D721Med (cell line): ENCODE measurements at places on chromosomes 4 and X.

DNA sequence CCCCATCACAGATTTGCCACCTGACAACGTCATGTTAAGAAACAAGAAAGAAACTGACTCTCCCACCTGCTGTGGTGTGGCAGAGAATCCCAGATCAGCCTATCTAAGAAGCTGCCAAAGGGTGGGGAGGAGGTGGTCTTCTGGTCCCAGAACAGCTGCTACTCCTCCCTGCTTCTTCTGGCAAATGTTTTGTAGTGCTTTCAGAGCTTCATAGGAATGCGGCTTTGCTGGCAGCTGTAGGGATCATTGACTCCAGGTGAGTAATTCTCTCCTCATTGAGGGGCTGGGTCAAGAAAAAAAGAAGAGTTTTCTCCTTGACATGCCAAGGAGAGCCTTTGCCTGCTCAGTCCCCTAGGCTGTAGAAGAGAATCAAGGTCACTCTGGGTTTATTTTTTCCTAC, 23.3 kb downstream of the NRK start:
- no peak for DNase-seq

DNA sequence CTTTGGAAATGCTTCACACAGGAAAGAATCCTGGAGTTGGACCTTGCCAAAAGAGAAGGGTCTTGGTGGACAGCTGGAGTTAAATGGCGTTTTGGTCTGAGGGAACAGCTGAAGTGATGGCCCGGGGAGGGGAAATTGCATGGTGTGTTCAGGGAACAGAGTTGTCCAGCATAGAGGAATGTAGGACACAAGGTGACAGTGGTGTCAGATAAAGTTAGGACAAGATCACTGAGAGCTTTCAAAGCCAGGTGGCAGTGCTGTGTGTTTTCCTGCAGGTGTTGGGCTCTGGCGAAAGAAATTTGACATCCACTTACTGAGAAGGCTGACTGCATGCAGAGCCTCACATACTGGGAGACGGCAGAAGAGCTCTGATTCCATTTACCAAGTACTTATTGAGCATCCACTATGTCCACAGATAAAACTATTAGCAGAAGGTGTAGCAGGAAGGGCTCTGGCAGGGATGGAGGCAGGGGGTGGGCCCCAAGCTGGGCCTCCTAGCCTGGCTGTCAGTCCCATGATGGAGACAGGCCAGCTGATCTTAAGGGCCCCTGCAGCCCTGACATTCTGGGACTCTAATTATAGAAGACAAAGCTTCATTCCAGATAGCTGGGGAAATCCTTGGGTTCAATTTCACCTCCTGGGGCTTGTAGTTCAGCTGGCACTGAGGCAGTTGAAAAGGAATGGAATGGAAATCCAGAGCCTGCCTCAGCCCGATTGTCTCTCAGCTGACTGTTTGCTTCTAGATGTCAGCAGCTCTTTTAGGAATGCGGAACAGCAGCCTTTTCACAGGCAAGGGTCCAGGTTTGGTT, 150.2 kb upstream of the MAMLD1 start:
- DNase-seq: no peak

GRCh38 chr4:77920371-77920770, 57.7 kb downstream of the MRPL1 start:
- no peak for DNase-seq

- DNase-seq: no peak
Measured at GRCh38 chrX:51487960-51488267, 8.5 kb downstream of the NUDT11 start.

GRCh38 chrX:39156051-39156450, 354.8 kb downstream of the MID1IP1 start:
- no peak for DNase-seq

DNA sequence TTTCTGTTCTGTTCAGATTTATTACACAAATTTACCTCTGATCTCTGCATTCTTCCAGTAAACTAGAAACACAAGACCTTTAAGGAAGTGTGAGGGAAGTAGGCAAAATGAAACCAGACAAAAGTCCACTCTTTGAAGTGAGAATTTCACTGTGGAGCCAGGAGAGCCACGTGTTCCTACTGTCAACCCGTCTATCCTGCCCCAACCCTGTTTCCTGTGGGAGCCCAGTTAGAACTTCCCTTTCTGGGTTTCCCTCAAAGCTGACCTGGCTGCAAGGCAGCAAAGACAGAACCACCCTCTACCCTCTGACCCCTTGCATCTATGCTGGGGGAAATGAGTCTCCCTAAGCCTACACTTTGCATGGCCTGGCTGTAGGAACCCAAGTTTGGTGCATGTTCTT, 40.0 kb downstream of the TMEM144 start:
- no peak for DNase-seq

GRCh38 chr4:159290321-159291030, 187.6 kb downstream of the RAPGEF2 start:
- DNase-seq: no peak

- no peak for DNase-seq
Measured at GRCh38 chr4:929096-929765, 2.9 kb downstream of the GAK start.

DNA sequence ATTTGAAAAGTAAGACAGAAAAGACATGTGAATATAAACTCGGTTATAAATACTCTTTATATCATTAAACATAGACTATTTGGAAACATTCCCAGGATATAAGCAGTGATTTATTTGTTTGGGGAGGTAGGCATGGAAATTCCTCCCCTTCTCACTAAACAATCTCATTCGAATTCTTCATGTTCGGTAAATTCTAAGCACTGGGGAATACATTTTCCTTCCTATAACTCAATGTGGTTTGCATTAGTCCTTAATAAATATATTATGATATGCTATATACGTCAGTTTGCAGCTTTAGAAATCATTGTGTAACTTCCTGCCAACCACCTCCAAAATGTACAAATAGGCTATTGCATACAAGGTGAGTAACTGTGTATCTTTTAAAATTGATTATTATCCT, 99.6 kb downstream of the UGT8 start:
- no peak for DNase-seq

GRCh38 chr4:813900-814299, 12.0 kb downstream of the CPLX1 start:
- no peak for DNase-seq

GRCh38 chr4:177671845-177672244, 229.6 kb upstream of the AGA start:
- no peak for DNase-seq

DNA sequence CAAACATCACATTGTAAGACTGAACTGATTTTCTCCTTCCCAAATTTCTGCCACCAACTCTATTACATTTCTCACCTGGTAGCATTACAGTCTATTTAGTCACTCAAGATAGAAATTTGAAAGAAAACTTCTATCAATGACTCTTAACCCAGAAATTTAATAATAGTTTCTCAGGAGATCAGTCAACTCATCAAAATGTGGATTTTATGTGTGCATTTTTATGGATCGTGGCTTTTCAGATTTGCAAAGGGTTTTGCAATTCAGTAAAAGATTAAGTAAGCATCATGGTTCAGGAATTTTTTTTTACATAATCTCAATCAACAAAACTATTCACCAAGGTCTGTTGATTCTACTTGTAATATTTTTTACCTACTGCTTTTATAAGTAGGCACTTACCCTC, 111.1 kb downstream of the CFAP299 start:
- no peak for DNase-seq

GRCh38 chr4:150972592-150972991, 42.5 kb downstream of the LRBA start:
- DNase-seq: no peak

DNA sequence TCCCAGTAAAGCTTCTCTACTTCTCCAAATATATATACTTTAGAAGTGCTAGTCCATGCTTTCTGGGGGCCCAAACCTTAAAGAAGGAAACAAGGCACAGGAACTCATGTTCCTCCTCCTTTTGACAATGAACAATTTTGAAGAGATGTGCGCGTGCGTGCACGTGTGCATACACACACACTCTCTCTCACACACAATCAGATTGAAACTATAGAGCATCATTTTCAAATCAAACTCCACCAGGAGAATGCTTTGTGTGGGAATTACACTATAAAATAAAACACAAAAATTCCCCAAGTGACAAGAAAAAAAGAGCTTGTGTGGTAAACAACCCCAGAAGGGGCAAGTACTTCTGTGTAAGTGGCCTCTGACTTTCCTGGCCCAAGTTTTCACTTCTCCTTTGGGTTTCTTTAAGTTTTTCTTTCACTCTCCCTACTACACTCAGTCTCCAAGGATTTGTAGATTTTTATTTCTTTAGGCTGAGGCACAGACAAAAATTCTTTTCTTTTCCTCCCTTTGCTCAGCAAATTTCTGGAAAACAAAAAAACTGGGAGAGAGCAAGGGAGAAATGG, 46.6 kb upstream of the SHISA3 start:
- no peak for DNase-seq

GRCh38 chrX:1386338-1387127, 5.4 kb downstream of the SLC25A6 start:
- no peak for DNase-seq

DNA sequence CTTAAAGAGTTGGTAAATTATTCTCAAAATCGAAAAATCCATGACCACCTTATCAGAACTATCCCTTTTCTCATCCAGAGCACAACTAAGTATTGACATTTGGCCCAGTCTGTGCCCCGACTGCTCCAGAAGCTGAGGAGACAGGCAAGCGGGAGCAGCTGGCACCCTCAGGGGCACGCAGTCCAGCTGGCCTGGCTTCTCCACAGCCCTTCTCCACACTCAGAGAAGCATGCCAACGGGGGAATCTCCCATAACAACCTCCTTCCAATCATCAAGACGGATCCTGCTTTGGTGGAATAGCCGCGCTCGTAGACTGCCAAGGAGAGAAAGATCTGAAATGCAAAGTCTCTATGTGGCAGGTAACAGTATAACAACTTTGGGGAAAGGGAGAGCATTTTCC, 85.4 kb downstream of the AFAP1 start:
- no peak for DNase-seq

GRCh38 chrX:29470030-29470429, 745.3 kb upstream of the MAGEB2 start:
- DNase-seq: no peak

DNA sequence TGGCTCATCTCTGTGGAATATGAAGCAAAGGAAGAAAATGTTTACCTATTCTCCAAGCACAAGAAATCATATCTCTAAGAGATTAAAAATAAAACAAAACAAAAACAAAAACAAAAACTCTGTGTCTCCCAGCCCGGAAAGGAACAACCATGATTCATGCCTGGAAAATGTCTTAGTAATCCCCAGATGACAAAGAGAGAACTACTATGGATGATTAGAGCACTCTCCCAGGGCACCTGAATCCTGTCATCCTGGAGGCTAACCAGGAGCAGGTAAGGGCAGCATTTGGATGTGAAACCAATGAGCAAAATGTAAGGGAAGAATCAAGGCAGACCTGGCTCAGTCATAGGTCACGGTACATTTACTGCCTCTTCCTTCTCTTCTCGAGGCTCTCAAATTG, 1.7 kb upstream of the AKAP4 start:
- DNase-seq: no peak

DNA sequence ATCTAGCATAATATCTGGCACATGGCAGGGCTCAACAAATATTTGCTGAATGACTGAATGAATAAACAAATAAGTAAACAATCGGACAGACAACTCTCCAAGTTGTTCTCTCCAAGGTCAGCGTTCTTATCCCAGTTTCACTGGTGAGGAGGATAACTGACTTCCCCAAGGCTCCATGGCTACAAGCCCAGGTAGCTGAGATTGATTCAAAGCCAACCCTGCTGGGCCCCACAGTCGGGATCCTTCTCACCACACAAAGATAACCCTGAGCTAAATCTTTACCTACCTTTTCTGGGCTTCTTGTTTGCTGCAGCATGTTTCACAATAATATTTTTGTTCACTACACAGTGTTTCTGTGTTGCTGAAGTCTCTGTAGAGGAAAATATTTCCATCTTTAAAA, 54.9 kb downstream of the USP46 start:
- no peak for DNase-seq

DNA sequence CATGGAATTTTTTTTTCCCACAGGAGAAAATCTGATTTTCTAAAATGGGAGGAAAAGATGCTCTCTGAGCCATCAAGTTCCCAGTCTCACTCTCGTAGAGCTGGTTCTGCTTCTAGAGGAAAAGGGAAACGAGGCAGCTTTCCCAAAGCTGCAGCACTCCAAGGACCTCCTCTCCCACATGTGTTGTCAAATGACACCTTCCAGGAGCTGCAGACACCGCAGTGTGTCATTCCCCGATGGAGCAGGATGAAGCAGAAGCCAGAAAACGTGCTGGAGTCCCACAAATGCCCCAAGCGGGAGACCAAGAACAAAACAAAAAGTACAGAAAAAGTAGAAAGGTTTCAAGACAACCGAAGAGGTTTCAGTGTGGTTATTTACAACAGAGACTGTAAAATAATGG, 348.1 kb downstream of the ARHGAP10 start:
- no peak for DNase-seq

DNA sequence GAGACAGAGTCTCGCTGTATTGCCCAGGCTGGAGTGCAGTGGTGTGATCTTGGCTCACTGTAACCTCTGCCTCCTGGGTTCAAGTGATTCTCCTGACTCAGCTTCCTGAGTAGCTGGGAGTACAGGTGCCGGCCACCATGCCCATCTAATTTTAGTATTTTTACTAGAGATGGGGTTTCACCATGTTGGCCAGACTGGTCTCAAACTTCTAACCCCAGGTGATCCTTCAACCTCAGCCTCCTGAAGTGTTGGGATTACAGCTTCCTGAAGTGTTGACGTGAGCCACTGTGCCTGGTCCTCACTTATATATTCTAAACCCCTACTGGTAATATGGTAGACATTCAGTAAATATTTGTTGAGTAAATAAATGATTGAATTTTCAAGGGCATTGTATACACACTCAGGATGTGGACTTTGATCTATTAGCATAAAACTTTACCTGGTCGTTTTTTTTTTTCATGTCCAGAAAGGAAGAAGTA, 33.0 kb downstream of the MTHFD2L start:
- DNase-seq: no peak

GRCh38 chr4:150264595-150265161, 186.4 kb downstream of the DCLK2 start:
- no peak for DNase-seq

- no peak for DNase-seq
Measured at GRCh38 chr4:176902710-176903323, 110.1 kb upstream of the VEGFC start.

GRCh38 chr4:107896646-107897045, 34.7 kb upstream of the CYP2U1 start:
- DNase-seq: no peak

DNA sequence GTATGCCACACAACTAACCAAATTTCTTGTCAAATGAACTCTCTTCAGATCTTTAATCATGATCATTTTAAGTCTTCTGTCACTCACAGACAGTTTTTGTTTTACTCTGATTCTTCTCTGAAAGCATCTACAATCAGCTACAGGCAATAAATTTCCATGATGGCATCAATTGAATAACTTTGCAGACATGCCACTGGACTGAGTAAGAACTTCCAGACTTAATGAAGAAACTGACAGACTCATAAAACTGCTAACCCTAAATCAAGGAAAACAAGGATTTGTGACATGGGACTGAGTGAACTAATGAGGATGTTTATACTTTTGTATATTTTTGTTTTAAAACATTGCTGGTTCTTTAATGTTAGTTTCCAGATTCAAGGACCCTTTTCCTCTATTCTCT, 5.5 kb upstream of the PPP1R2C start:
- no peak for DNase-seq

- DNase-seq: no peak
Measured at GRCh38 chrX:16558489-16558888, 91.5 kb upstream of the S100G start.
